NCI-H1417 treated with DMSO at 0.1 percent for 48 hours (cell line): ENCODE measurements at places on chromosomes 3 and 15.

DNA sequence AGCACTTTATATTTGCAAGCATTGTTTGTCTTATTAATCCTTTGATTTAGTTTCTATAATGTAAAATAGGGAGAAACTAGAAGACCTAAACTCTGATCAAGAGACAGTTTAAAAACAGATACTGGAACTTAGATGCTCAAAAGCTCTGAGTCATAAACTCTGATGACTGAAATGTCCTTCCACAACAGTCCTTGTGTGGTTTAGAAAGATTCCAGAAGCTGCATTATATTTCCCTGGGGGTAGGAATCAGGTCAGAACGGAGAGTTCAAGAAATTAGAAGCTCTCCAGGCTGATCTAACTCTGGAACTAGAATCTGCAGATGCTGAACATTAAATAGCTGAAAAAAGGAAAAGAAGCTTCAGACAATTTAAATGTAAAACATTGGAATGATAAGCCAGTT, 18.3 kb upstream of the ONECUT1 start:
- DNase-seq = no peak

DNA sequence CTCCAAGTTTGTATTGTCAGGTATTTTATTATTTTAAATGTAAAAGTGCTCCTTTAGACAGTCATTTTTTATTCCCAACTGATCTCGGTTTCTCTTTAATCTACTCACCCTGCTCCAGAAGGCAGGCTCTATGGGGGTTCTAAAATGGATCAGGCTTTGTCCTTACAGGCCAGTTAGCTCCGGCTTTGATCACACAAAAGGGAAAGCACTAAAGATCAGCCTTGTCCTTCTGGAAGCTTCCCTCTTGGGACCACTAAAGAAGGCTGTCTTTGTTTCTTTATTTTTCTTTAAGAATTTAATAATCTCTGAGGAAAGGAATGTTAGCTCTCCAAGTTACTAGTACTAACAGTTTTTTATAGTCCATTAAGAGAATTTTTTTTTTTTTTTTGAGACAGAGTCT, 560.5 kb upstream of the ZNF717 start:
- no peak for DNase-seq

DNA sequence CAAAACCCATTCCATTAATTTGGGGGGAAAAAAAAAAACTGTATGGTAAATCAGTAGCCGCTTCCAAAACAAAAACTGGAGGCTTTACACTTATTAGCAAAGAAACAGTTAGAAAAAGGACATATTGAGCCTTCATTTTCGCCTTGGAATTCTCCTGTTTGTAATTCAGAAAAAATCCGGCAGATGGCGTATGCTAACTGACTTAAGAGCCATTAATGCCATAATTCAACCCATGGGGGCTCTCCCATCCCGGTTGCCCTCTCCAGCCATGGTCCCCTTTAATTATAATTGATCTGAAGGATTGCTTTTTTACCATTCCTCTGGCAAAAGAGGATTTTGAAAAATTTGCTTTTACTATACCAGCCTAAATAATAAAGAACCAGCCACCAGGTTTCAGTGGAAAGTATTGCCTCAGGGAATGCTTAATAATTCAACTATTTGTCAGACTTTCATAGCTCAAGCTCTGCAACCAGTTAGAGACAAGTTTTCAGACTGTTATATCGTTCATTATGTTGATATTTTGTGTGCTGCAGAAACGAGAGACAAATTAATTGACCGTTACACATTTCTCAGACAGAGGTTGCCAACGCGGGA, 9.4 kb upstream of the RPL24 start:
- no peak for DNase-seq

DNA sequence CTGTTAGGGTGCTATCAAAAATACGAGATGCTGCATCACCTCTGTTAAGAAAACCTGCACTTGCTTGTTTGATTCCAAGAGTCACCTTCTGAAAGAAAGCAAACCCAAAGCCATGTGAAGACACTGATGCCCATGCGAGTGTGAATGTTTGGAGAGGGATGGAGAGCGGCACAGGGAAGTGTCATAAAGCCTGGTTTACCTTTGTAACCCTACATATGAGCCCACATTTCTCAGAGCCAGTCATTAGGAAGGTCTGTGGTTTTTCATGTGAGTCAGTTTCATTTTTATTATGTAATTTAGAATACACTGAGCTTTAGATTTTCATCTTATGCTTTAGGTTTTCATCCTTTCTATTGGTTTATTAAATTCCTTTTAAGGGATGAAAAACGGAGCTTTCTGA, 896.8 kb downstream of the ROBO1 start:
- DNase-seq = no peak

- no peak for DNase-seq
Observed at GRCh38 chr3:20375302-20375701, 189.3 kb upstream of the SGO1 start.

- DNase-seq = no peak
Observed at GRCh38 chr15:79740561-79740960, 156.3 kb downstream of the MTHFS start.

DNA sequence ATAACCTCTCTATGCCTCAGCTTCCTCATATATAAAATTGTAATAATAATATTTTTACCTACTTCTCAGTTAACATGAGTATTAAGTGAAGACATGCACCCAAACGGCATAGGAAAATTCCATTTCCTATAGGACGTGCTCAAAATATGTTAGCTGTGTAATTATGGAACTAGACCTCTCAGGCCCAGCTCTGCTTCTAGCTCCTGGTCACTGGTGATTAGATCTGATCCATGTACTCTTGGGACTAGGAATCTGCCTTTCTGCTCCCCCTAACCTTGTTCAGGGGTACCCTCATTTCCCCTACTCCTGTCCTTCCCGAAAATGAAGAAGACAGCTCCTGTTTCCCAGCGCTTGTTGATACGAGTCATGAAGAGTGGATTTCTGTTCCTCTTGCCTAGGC, 29.6 kb downstream of the TF start:
- DNase-seq = no peak

DNA sequence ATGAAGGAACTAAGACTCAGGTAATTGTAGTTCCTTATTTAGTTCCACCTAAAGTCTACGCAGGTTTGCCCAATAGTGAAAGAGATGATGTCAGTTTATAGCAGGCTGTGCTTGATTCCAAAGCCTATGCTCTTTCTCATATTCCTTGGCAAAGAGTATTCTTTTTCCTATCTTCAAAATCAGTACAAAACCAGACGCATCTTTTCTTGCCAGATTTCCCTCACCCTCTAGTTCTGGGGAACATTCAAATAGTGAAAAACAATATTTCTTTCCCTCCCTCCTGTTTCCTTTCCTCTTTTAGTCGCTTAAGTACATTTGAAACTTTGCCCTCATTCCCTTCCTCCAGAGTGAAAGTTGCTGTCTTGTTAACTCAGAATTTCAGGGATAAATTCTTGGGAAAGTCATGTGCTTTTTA, 134.6 kb upstream of the PDZRN3 start:
- no peak for DNase-seq

DNA sequence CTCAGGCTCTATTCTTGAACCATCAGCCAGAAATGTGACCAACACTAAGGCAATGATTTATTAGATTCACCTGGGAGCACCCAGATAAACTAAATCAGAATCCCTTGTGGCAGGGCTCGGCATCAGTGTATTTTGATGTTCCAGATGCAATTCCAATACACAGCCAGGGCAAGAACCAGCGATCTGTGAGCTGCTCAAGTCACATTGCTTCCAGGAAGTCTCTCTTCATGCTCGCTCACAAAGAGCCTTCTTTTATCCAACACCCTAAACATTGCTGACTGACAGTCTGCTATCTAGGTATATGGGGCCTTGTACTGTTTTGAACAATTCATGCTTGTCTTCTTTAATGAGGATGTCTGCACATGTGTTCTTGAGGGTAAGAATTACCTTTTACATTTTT, 40.9 kb upstream of the GOLGA8J start:
- DNase-seq = no peak

DNA sequence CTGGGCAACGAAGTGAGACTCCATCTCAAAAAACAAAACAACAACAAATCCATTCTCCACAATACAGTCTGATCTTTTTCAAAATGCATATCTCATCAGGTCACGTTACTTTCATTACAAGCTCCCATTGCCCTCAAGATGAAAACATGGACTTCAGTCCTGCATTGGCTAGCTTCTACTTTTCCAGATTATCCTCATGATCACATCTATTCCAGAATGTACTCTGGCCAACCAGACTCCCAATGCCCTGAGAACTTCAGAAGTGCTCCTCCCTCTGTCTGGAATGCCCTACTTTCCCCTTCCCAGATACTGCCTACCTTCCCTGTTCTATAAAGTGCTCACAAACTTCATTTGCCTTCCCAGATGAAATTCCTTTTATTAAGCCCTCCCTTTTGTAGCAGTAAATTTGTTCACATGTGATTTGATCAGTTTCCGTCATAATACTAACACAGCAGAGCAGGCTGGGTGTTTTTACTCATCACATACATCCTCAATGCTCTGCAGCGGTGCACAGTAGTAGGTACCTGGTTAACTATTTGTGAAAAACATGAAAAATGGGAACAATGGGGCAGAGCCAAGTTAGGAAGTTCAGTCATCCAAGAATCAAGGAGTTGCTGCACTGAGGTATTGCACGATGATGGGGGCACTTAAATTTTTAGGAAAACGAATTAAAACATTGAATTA, 5.3 kb downstream of the RPL22L1 start:
- no peak for DNase-seq

GRCh38 chr3:107523289-107523538, 452 bp downstream of the BBX start:
- no peak for DNase-seq

DNA sequence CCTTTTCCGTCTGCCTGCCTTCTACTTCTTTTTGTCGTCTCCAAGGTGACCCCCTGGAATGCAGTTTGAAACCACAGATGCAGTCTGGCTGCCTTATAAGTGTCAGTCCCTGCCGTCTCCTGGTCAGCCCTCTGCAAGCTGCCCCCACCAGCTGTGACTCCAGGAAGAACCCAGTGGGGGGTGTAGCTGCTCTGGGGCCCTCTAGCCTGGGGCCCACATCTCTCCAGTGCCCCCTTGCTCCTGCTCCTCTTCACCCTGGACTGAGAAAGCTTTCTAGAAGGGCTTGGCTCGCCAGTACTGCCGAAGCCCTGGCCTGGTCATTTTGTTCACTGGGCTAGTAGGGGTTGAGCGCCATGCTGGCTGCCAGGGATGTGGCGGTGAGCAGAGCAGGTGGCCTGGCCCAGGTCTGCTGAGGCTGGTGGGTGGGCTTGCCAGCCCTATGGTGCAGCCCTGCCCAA, 21.3 kb downstream of the SYNM start:
- DNase-seq = no peak

DNA sequence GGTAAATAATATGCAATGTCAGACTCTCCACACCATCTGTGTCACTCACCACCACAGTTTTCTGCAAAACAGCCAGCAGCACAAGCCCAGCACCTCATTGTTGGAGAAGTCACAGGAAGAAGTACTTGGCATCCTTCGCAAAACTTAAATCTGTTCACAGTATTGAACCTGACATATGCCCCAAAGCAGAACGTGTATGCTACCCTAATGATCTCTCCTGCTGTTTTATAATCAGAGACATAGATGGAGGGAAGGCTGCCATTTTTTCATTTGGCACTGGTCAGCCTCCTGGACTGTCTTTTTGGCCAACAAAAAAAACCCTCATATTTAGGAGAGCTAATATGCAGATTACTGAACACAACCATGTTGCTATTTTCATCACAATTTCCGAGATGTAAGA, 1272.9 kb downstream of the ROBO1 start:
- no peak for DNase-seq

DNA sequence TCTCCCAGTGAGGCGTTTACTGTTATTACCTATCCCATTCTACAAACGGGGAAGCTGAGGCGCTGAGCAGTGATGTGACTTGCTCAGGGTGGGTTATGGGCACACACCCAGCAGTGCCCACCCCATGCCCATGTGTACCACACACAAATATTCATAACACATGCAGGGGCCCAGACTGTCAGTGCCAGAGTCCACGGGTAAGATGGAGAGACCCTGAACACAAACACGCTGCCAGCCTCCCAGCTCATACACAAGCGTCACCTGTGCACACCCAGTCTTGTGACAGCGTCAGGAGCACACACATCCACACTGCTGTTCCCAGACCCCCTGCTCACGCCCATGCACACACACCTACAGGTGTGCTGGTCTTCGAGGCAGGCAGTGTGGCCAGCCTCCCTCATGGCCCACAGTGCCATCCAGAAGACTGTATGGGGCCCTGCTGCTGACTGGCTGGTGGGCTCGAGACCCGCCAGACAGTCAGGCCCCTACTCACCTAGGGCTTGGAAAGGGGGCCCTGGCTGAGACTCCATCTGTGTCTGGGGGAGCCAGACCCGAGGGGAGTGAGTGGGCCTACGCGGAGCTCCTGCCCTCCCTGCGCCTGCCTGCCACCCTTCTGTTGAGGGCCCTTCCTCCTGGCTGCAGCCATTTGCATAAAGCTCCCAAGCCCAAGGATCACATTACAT, 39.4 kb downstream of the DNAJB8 start:
- no peak for DNase-seq

DNA sequence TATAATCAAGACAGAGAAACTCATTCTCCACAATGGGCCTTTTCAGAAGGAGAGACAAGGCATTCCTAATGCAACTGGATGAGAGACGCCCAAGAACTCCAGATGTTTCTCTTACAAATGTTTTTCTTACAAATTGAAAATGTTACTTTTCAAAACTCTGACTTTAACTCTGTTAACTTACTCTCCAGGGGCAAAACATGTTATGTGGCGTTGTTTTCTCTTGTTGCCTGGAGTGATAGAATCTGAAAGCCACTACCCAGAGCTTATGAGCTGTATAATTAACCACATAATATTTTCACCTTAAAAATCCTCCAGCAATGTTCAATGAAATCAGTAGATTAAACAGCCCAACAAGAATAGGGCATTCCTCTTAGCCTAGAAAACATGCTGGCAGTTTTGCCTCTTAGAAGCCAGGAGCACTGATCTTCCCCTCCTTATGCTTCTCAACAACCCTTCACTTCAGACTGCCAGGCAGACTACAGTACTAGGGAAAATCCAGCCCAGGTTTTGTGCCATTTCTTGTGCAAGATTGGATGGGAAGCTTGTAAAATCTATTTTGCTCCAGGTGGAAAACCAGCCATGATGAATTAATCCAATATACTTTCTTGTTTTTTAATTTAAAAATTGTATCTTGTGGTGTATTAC, 186.7 kb upstream of the GADL1 start:
- DNase-seq = no peak

- no peak for DNase-seq
Observed at GRCh38 chr3:10758304-10759037, 57.6 kb upstream of the SLC6A11 start.

- no peak for DNase-seq
Observed at GRCh38 chr3:140574375-140574774, 103.5 kb upstream of the TRIM42 start.

DNA sequence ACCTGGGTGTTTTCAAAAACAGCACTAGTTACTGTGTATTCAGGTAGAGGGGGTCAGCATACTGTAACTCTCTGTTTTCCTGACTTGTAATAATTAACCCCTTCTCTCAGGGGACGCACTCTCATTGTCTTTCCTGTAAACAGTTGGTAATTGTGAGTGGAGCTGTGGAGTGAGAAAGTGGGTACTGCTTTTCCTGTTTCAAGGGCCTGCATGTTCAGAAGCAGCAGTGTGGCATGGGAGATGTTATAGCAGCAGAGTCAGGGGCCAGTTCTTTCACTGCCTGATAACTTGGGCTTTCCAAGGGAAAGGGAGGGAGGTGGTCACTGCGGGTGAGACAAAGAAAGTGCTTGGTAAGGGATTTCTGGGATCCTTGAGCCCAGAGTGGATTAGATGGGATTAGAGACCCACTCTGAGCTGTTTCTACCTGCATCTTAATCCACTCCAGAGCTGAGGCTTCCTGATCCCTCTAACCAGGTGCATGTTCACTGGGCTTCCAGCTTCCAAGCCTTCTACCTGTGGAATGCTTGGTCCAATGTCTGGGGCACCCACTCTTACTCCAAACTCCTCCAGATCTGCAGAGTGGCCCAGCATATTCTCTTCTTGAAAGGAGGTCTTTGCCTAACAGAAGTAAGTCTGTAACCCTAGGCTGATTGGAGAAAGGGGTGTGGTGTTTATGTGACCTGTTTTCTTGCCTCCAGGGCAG, 105.2 kb downstream of the RPLP1 start:
- DNase-seq = no peak
